ENCODE measurements at places on chromosomes 5 and 9.

DNA sequence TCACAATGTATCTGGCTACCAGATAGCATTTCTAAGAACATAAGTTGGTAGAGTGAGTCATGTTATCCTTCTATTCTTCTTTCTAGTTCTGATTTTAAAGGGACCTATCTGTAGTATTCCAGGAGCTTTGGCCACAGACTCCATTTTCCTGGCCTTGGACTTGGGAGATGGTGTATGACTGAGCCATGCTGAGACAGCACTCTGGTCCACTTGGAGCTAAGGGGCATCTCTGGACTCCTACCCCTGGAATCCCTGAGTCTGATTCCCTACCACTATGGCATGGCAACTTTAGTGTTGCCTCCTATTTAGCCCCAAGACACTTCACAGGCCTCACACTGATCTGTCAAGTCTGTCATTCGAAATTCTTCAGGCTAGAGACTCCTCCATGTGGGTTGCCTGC lies 58.8 kb downstream of the BAAT start:
- no peak for DNase-seq

- DNase-seq, result no peak
Measured at GRCh38 chr5:118561971-118562370, 426.4 kb downstream of the DTWD2 start.

DNA sequence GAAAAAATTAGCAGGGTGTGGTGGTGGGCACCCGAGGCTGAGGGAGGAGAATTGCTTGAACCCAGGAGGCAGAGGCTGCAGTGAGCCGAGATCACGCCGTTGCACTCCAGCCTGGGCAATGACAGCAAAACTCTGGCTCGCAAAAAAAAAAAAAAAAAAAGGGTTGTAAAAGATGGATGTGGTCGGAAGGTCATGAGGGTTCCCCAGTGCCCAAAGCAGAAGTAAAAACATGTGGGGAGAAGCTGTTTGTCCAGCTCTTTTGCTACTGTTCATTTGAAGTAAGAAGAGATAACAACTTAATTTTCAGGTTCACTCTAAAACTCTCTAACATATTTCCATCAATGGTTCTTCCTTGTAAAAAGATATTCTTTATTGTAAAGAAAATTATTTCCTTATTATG lies 57.1 kb upstream of the GOLPH3 start:
- no peak for DNase-seq

DNA sequence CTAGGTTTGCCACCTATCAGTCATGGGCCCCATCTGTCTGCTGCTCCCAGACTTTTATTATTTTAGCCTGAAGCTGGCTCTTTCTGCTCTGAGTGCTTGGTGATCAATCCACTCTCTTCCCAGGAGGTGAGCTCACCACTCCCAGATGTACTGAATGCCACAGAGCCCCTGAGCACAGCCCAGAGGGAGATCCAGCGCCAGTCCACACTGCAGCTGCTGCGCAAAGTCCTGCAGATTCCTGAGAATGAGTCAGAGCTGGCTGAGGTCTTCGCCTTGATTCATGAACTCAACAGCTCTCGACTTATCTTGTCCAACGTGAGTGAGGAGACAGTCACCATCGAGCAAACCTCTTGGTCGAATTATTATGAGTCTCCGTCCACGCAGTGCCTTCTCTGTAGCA lies 36.0 kb downstream of the HMGXB3 start:
- no peak for DNase-seq

GRCh38 chr9:17631396-17631795 lies 52.5 kb downstream of the SH3GL2 start:
- no peak for DNase-seq

- no peak for DNase-seq
Measured at GRCh38 chr5:96649681-96650540, 12.3 kb upstream of the CAST start.

GRCh38 chr5:74950836-74951515 lies 84.8 kb upstream of the FAM169A start:
- no peak for DNase-seq

DNA sequence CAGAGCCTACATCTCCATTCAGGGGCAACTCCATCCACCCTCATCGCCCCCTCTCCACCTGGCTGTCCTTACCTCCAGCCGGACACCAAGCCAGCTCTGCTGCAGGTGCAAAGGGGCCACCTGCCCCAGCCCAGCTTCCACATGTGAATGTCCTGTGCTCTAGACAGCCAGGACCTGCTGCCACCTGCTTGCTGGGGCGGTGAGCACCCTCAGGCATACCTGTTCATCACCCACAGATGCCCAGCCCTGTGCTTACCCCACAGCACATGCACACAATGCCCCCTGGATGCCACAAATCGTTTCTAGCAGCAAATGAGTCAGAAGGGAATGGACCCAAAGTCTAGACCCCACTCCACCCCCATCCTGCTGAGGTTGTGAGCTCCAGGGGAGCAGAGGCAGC lies 13.3 kb upstream of the NKD2 start:
- DNase-seq, result no peak

DNA sequence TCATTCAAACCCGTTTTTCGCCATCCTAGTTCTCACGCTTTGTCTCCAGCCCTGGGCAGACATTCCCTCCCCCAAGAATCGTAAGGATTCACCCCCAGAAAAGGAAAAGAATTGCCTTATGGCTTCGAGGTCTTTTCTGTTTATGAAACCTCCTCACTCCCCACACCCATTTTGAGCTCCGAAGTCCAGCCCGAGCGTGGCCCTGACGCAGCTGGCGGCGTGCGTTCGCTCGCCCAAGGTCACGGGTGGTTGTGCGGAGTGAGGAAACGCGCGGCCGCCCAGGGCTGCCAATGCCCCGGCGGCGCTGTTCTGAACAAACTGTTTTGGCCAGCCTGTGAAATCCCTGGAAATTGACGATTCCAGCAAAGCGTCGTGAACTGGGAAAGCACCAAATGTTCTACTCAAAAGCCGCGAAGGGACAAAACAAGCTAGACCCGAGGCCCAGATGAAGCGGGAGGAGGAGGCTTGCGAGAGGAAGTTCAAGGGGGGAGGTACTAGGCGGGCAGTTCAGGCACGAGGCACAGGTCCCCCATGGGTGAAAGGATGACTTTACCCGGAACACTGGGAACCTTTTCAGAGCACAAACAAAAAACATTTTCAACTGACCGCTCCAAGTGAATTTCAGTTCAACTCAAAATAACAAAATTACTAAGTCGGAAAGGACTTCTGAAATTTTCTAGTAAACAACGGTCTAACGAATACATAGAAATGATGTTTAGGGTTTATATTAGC lies 683 bp upstream of the ZFAND5 start:
- peak; percentile 66 for DNase-seq

GRCh38 chr9:35161713-35162604 lies at the start of gene UNC13B:
UNC13B (plus strand) TSS chr9:35162009; CDS start chr9:35162284, 275 bp downstream.
- DNase-seq, result peak; percentile 75

- DNase-seq, result no peak
Measured at GRCh38 chr5:168140241-168140640, 151.2 kb upstream of the WWC1 start.

- DNase-seq, result no peak
Measured at GRCh38 chr9:26833792-26834191, 58.8 kb downstream of the CAAP1 start.

- DNase-seq, result peak; percentile 40
Measured at GRCh38 chr9:20683351-20684034, 566 bp upstream of the FOCAD start.

DNA sequence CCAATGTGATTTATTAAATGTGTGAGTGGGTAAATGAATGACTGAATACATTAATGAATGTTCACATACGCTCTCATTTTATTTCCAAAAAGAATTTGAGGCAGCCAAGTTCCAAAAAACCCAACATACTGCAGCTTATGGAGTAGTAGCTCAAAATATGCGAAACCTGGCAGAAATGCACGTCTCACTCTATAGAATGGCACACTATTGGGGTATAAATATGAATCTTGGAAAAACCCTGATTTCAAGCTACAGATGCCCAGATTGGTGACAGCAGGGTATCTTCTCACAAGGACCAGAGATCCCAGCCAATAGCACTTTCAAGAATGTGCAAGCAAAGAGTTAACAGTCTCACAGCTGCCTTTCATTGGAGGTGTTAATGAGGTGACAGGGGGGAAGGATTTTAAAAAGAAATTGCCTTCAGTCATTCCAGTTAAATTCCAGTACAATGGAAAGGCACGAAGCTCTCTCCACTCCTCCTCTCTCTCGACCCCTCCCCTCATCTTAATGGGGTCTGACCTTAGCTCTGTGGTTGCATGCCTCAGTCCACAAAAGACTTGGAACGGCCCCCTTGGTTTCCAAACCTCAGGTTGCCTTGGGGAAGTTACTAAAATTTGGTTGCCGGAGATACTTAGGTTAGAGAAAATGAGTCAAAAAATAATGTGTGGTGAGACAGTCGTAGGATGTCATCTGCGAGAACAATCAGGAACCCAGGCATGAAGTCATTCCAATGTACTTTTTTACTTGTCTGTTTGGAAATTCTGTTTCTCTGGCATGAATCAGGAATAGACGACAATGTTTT lies 307.4 kb downstream of the NFIB start:
- no peak for DNase-seq

- no peak for DNase-seq
Measured at GRCh38 chr5:72206160-72206559, 98.9 kb downstream of the MAP1B start.

DNA sequence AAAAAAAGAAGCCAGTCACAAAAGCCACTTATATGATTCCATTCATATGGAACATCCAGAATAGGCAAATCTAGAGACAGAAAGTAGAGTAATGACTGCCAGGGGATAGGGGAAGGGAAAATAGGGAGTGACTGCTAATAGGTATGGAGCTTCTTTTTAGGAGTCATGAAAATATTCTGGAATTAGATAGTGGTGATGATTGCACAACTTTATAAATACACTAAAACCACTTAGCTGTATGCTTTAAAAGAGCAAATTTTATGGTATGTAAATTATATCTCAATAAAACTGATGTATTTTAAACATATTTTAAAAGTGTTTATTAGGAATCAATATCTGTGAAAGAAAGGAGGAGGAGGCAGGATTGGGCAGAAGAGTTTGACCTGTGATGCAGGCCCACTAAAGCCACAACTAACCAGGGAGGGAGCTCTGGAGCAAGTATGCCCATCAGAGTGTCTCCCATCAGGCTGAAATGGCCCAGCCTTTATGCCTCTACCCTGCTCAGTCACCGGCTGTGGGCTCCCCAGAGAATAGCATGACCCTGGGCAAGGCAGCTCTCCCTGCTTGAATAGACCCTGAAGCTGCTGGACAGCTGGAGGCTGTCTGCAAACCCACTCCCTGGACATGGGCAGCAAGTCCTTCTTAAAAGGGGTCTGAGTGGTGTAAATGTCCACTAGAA lies 96.0 kb upstream of the SLC44A1 start:
- DNase-seq, result no peak

- no peak for DNase-seq
Measured at GRCh38 chr5:34599471-34600117, 56.5 kb upstream of the RAI14 start.

- DNase-seq, result no peak
Measured at GRCh38 chr9:88748566-88749261, 213.7 kb downstream of the NXNL2 start.

DNA sequence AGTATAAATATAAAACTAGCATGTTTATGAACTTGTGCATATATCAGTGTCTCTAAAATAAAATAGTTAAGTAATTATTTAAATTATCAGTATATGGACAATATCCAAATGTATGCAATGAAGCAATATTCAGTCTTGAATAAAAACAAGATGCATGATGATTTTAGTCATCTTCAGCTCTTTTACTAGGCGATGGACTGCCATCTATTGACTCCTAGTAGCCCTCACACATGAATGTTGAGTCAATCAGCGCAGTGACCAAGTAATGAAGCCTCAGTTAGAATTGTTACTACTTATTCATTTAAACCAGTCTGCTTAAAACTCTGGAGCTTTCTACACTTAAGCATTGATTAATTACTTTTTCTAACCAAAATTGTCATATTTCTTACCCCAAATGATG lies 92.9 kb upstream of the GRHPR start:
- DNase-seq, result no peak

- DNase-seq, result peak; percentile 72
Measured at GRCh38 chr9:70340572-70340971, 73.9 kb downstream of the KLF9 start.

- no peak for DNase-seq
Measured at GRCh38 chr5:169988206-169988605, 7.9 kb upstream of the INSYN2B start.

DNA sequence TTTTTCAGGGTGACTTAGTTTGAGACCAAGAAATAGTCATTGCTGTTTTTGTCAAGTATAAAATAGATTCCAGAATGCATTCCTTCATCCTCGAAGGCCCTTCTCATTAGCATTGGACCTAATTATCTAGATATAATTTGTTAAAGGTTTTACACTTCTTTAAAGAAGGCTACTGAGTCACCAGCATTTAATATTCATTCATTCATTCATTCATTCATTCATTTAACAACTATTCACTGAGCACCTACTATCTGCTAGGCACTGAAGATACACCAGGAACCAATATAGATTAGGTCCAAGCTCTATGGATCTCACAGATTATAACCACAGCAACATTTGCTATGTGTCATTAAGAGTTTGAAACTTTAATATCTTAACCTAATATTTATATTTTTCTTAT lies 11.1 kb upstream of the REEP5 start:
- no peak for DNase-seq

GRCh38 chr9:34276772-34277171 lies 52.3 kb downstream of the KIF24 start:
- DNase-seq, result no peak

- no peak for DNase-seq
Measured at GRCh38 chr9:135606885-135607259, 32.5 kb downstream of the GLT6D1 start.

- no peak for DNase-seq
Measured at GRCh38 chr5:87210743-87211142, 56.9 kb upstream of the RASA1 start.

DNA sequence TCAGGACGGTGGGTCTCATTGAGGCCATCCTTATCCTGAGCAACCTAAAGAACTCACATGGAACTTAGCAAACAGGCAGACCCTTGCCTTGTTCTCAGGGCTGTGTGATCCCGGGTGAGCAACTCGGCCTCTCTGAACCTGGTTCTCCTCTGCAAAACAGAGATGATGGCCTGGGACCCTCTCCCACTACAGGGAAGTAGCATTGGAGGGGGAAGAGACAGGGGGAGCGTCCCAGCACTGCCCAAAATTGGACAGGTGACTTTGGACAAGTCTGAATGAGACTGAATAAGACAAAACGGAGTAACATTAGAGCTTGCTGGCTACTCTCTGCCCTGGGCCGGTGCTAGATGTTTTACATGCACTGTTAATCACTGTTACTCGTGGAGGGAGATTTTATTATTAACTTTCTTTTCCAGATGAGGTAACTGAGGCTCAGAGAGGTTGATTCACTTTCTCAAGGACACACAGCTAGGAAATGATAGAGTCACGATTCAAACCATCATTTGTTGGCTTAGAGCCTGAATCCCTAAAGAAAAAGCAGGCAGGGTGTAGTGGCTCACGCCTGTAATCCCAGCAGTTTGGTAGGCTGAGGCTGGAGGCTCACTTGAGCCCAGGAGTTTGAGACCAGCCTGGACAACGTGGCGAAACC lies 136.4 kb downstream of the C9orf50 start:
- no peak for DNase-seq

DNA sequence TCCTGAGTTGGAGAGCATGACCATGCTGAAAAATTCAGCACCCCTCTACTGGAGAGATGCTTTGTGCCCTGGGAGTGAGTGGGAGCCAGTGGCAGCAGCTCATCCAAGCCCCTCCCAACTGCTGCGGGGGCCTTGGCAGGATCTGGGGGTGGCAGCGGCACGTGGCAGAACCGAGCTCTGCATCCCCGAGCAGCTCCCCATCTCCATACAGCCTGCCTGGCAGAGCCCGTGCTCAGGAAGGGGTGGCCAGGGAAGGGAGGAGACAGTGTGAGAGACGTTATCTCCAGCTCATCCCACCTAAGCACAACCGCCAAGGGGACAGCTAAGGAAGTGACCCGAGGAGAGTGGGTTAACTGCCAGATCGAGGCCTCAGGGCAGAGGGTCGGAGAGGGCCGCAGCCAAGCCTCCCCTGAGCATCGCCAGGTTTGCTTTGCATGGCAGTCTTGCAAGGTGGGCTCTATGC lies 17.2 kb upstream of the DPM2 start:
- DNase-seq, result no peak
